ENCODE measurements at places on chromosomes 3 and 15.

DNA sequence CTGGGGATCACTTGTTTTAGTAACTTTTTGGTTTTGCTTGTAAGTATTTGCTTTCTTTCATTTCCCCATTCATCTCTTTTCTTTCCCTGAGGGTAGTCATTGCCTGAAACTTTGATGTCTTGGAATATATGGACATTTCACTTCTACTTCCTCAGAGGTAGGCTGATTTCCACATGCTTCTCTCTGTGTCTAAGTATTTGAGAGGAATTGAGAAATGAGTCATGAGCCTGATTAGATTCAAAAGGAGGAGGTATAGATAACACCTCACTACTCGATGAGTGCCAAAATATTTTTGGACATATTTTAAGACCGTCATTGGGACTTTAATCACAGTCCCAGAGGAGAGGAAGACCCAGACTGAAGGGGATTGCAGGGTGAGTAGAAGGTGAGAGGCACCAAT is 480.1 kb upstream of the SGO1 start:
- DNase-seq, result no peak

DNA sequence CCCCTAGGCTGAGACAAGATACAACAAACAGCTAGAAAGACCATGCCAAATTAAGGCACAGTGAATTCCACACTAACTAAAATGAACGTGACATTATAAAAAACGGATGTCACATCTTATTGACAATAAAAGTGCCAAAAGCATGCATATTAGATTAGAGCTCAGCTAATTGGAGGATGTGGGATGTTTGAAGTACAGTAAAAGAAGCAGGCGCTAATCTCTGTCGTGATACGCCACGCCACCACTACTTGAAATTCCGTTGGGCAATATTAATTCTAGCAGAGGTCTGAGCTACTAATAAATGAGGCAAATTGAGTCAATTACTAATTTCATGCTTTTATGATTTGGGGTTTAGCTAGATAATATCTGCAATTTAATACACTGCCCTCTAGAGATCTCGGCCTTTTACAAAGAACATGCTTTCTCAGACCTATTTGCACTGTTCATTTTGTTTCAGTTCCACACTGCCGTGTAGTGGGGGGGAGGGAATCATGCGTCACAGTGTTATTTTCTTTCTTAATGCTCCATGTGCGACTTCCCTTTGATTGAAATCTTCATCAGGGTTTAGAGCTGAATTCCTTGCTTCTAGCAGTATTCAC is 52.9 kb upstream of the ROBO2 start:
- no peak for DNase-seq

DNA sequence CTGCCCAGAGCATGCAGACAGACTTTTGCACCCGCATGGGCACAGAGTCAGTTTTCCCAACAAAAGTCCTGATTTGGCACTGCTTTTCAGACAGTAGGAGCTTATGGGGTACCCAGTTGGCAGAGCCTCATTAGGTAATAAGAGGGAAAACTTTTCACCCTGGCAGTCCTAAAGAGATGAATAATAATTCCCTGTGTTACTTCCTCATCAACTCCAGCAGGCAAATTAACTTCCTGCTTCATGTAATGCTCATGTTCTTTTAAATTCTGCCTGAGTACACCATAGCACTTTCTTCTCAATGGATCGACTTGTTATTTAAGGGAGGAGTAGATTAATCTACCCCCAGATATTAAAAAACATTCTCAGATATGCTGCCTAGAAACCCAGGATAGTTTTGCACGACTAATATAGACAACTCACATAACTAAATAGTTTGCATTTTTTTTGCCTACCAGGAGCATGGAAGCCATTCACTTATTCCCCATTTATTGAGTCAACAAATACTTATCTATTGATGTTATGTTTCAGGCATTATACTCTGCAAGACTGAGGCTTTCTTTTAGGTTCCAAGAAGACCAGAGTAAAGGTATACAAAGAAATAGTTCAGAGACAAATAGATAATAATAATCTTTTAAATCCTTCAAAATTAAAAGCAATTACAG is 214.5 kb downstream of the KCNMB2 start:
- DNase-seq, result no peak

DNA sequence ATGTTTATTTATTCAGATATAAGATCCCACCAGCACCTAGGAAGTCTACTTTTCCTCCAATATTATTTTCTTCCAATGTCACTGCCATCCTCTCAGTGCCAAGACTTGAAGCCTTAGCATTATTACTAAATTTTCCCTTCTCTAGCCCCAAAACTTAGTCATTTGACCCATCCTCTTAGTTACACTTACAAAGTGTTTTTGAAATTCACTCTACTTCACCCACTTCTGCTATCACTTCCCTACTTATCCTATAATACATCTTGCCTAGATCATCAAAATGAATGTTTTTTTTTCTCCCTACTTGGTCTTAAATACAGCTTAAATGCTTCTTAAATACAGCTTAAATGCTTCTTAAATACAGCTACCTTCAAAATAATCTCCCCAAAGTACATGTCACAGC is 376.6 kb downstream of the RSL24D1 start:
- DNase-seq, result no peak

- no peak for DNase-seq
Measured at GRCh38 chr3:24145981-24146822, 201.1 kb downstream of the NR1D2 start.

- DNase-seq, result no peak
Measured at GRCh38 chr15:51647128-51647562, 24.6 kb upstream of the DMXL2 start.

- DNase-seq, result no peak
Measured at GRCh38 chr3:48088056-48088748, 72.0 kb upstream of the MAP4 start.

GRCh38 chr15:73246898-73247297 is 121.9 kb downstream of the HCN4 start:
- no peak for DNase-seq

Data from T-helper 2 cell (primary cell).